ENCODE measurements at places on chromosomes 5 and 9.
A peak's percentile ranks its signal among the peaks of the same experiment; 100 is the strongest.

DNA sequence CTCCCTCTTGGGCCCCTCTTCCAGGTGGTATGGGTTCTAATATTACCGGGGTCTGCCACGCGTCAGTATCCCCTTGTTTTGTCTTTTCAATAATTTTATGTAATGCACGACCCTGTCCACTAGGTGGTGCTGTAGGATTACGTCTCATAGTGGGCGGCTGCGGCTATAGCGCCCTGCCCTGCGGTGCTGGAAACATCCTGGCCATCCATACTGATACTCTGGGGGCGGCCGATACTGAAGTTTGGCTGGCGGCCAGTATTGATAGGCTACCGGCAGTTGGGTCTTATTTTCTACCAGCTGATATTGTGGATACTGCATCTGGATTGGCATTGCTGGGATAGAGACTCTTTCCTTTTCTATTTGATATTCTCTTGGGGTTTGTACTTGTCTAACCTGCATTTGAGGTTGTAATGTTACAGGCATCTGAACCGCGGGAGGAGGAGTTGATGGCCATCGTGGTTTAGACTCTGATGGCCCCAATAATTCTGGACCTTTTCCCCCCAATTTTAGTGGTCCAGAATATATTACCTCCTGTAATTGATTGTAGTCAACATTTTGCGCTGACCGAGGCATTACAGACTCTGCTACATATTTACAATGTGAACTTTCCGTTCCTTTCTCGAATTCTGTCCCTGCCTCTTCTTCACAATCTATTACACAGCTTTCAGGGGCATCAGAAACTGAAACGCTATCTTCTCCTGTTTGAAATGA lies 3.3 kb upstream of the TMEM141 start:
- DNase-seq, result peak; percentile 35

- no peak for DNase-seq
Measured at GRCh38 chr9:135796784-135797485, 95.0 kb downstream of the KCNT1 start.

DNA sequence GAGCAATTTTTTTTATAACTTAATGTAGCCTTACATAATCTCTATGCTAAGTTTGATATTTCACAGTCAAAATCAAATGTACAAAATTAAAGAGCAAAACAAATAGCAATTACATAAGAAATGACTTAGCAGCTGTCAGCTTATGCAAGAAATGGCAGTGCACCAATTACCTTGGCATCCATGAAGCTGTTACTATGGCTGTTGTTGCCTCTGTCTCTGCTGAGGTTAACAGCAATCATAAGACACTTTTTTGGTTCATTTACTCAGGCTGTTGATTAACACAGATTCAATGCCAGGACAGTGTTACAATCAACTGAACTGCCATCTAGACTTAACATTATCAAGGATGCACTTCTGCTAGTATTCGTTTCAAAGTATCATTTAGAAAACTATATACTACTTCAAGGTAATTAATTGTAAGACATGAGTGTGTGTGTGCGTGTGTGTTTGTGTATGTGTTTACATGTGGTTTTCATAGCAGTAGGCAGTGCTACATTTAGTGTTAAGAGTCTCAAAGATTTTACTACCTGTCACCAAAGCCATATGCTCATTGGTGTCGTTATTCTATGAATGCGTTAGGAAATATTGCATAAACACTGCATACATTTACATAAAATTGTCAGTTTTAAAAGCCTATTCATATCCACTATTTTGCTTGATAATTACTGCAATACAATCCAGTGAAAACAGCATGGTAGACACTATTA lies 1084.2 kb upstream of the COX7C start:
- DNase-seq, result no peak

DNA sequence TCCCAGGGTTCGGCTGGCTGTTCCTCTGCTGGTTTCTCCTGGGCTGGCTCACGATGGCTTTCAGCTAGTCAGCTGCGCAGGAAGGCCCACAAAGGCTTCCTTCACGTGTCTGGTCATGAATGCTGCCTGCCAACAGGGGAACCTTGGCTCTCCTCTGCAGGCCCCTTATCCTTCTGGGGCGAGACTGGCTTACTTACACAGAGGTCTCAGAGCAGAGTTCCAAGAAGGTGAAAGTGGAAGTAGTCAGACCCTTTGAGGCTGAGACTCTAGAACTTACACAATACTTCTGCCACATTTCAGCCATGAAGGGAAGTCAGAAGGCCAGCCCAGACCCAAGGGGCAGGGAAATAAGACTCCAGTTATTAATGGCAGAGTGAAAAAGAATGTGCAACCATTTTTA lies 99.5 kb downstream of the LHFPL2 start:
- no peak for DNase-seq

DNA sequence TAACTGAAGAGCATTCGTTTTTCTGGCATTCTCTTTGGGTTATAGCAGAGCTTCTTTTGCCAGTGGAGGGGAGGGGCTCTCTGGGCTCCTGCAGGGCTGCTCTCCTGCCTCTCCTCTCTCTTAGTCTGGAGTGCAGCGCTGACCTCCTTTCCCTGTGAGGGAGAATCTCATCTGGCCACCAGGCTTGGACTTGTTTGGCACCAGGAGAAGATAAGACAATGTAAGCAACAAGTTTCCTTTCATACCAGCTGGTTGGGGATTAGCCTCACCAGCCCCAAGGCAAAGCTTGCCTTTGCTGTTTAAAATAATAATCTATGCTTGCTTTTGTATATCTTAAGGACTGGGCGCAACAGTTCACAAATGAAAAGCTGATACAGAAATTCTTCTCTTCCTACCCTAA lies 196.4 kb downstream of the TLE4 start:
- no peak for DNase-seq

GRCh38 chr9:80883426-80883825 lies 805.9 kb downstream of the TLE1 start:
- DNase-seq, result no peak

DNA sequence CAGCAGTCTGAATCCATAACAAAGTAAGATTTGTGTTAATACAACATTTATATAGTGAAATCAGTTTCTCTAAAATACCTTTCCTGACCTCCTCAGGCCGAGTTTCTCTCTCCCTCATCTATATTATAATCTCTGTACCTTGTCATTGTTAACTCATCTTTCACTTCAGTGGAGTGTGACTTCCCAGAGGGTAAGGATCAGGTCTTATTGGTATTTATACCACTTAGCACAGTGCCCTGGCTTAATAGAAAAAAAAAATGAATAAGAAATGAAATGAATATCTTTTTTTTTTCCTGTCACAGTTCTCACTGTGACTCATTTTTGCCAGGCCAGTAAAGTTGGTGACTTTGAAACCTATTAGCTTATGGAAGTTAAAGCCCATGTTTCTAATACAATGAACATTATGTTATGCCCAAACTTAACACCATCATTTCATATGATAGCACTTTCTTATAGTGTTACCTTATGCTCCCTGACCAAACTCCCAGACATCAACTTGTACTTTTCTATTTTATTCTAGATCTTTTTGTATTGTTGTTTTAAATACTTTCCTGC lies 90.1 kb downstream of the NR3C1 start:
- no peak for DNase-seq

GRCh38 chr5:32942225-32942989 lies 231.3 kb downstream of the NPR3 start:
- no peak for DNase-seq

DNA sequence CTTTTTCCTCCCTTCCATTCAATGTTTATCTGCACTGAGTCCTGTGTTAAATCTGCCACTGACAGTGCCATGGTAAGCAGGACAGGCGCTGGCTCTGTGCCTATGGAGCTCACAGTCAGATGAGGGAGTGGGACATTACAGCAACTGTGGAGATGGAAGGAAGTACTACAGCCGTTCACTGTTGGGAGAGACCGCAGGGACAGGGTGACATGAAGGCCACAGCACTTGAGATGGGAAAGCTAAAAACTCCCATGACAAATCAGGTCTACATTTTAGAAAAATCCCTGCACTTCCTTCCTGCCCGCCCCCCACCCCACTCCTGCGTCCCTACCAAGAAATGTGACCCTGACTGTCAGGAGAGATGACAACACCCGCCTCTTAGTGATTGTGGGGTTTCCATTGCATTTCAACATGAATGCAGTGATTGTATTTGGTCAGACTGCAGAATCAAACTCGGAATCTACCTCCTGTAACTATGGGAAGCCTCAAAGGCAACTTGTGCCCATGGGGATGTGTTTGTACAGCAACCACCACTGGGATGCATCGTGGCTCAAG lies 56.4 kb downstream of the GTF3C4 start:
- no peak for DNase-seq

DNA sequence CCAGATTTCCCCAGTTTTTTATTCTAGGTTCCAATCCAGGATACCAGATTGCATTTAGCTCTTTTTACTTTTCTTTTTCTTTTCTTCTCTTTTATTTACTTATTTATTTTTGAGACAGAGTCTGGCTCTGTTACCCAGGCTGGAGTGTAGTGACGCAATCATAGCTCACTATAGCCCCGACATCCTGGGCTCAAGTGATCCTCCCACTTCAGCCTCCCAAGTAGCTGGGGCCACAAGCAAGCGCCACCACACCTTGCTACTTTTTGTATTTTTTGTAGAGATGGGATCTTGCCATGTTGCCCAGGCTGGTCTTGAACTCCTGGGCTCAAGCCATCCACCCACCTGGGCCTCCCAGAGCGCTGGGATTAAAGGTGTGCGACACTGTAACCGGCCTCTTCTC lies 48.4 kb downstream of the GSN start:
- DNase-seq, result no peak

- no peak for DNase-seq
Measured at GRCh38 chr9:123174887-123175518, 93.4 kb downstream of the STRBP start.

DNA sequence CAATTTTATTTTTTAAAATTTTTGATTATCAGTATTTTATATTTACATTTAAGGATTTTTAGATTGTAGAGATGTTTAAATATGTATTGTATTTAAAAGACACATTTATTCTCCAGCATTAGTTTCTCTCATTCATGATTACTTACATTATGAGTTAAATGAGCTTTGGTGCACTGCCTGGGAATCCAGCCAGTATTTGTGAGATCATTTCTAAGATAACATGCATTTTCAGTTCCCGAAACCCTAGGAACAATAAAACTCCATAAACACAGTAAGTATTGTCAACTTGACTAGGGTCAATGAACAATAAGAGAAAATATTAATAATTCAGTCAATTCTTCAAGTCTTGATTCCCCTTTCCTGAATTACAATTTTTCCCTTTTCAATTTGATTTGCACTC lies 403.3 kb downstream of the PLK2 start:
- no peak for DNase-seq

DNA sequence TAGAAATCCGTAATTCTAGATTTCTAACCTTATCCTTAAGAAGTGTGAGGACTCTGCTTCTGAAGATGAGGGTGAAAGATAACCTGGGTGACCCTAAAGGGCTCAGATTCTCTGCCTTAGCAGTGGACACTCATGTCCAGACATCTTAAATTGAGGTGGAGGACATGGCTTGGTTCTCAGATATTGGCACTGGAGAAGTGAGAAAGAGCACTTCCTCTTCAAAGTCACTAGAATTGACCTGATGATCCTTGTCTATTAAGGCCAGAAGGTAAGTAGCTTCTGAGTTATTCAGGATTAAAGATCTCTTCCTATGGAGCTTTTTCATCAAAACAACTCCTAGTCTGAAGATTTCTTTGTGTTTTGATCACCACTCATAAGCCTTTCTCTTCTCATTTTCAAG lies 54.8 kb downstream of the C9 start:
- no peak for DNase-seq

- DNase-seq, result no peak
Measured at GRCh38 chr5:154995679-154996078, 17.9 kb upstream of the KIF4B start.

DNA sequence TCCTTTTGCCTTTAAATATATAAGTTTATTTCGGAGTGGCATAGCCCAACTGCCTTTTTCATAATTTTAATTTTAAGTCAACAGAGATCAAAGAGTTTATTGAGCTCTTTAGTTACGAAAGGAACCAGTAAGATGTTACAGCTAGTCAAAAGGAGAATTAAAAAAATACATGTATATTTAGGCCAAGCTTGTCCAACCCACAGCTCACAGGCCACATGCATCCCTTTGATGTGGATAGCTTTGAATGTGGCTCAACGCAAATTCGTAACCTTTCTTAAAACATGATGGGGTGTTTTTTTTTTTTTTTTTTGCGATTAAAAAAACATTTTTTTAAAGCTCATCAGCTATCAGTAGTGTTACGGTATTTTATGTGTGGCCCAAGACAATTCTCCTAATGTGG lies 50.2 kb upstream of the IL31RA start:
- DNase-seq, result no peak

GRCh38 chr5:50807661-50808060 lies 141.2 kb downstream of the PARP8 start:
- no peak for DNase-seq

- no peak for DNase-seq
Measured at GRCh38 chr5:82419559-82420332, 141.6 kb upstream of the RPS23 start.

- no peak for DNase-seq
Measured at GRCh38 chr5:111398013-111398412, 114.3 kb downstream of the STARD4 start.

DNA sequence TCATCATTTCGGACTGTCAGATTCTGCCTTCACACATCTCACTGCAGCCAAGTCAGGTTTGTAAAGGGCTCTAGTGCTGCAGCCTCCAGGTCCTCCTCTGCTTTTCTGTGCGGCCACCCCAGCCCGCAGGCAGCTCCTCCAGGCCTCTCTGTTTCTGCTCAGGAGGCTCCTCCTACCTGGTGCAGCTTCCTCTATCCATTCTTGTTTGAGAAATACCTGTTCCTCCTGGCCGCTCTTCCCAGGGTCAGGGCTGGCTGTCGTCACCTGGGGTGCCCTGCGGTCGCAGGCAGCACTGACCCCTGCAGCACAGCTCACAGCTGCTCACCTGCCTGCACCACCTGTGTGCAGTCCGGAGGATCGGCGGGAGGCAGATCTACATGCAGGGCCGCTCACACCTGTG lies 387.7 kb upstream of the IRX4 start:
- no peak for DNase-seq

DNA sequence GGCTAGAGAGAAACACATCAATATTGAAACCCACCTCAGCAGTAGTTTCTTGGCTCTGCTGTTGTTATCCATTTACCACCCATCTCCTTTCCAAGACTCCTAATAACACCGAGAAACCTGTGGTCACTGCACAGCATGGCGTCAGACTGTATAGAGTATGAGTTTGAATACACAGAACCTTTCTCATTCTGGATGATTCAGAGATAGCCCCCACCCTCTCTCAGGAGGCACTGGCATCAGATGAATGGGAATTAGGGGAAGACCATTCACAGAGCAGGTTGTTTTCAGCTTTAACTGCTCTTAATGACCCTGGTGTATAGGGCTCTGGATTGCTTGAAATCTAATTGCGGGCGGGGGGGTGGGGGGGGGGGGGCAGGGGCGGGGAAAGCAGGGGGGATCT lies 86.7 kb downstream of the GPR21 start:
- DNase-seq, result no peak

GRCh38 chr5:69006030-69006429 lies 87.8 kb upstream of the SLC30A5 start:
- no peak for DNase-seq
